ENCODE measurements at places on chromosomes 7 and 10.

DNA sequence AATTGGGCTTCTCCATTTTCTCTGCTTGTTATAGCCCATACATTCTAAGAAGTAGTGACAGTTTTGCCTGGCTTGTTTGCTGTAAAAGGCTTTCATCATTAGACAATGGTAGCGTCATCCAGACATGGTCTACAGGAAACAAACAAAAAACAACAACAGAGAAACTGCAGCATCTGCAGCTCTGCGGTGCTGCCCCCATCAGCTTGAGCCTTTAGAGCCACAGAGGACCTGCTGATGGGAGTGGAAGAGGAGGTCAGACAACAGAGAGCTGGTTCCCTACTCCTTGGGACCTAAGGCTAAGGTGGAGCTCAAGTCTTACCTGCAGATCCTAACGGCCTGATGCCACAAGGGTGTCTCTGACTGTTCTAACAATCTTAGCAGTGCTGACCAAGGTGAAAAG is 3.1 kb downstream of the INA start:
- no peak for DNase-seq

DNA sequence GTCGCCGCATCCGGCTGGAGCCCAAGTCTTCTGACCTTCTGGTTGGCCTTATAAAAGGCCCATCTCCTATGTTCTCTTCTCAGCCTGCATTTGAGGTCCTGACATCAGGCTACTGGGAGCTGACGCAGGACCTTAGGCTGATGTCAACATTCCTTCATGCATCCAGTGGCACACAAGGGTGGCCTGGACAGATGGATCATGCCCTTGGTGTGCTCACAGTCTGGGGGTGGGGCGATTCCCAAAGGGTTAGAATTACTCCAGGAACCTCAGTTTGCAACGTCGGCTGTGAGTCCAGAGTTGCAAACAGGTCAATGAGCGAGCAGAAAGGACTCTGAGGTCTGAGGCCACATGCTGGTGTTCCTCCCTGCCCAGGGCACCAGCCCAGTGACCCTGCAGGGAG is 8.2 kb upstream of the CLIP2 start:
- DNase-seq = no peak

DNA sequence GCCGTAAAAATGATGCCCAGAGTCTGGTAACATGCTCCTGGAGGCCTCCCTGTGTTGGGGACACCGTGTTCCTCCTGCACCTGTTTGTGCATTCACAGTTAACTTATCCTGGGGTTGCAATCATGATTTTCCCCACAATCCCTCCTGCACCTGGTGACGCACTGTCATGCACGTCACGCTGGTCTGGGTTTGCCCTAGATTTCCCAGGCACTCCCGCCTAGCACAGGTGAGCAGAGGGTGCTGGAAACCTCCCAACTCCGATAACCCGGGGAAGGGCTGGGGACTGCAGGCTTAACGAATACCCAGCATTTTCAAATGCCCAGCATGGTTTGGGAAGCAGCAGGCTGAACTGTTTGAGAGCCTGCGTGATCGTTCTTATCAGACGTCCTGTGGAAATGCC is 427.1 kb downstream of the TCERG1L start:
- no peak for DNase-seq

DNA sequence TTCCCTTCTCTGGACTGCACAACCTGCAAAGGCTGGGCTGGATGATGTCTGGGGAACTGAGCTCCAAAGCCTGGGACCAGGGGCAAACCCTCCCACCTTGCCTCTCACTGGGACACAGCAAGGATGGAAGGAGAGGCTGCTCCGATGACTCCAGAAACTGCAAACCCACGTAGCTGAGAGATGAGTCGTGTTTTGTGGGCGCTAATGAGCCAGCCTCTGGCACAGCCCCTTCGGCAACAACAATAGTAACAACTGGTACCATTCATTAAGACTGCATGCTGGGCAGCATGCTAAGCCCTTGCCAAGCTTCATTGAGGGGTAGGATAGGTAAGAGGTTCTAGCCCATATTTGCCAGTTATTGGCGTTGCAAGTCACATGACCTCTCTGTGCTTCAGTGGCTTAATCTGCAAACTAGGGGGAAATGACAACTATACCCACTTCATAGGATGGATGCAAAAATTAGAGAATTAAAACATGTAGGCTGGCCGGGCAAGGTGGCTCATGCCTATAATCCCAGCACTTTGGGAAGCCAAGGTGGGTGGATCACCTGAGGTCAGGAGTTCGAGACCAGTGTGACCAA is 145.9 kb downstream of the SH3PXD2A start:
- DNase-seq = no peak

DNA sequence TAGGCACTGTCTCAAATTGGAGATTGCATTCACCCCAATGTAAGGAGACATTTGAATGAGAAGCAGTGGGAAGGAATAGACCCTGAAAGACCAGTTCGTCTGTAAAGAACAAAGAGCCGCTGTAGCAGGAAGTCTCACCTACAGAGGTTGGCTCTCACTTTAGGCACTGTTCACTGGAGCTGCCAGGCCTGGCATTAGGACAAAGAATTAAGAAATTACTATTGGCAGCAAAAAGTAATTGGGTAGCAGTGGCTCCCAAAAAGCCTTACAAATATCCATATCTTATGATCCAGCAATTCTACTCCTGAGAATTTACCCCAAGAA is 10.5 kb upstream of the TEX36 start:
- no peak for DNase-seq

- no peak for DNase-seq
Measured at GRCh38 chr10:17088118-17088806, 41.3 kb downstream of the CUBN start.

- no peak for DNase-seq
Measured at GRCh38 chr10:628386-629045, 61.0 kb downstream of the DIP2C start.

- DNase-seq = no peak
Measured at GRCh38 chr7:36764929-36765328, 40.6 kb upstream of the AOAH start.

- no peak for DNase-seq
Measured at GRCh38 chr10:6738112-6738768, 158.2 kb upstream of the PRKCQ start.
